Stimulated activated CD8-positive, alpha-beta memory T cell treated with anti-CD3 and anti-CD28 coated beads, Interleukin-7, amount 100 ng/mL, for 48 hours (primary cell): ENCODE measurements at places on chromosomes 11 and 22.

- DNase-seq: no peak
Measured at GRCh38 chr11:62538470-62539237, 8.0 kb downstream of the AHNAK start.

GRCh38 chr11:23725752-23726151 lies 771.1 kb upstream of the LUZP2 start:
- no peak for DNase-seq

DNA sequence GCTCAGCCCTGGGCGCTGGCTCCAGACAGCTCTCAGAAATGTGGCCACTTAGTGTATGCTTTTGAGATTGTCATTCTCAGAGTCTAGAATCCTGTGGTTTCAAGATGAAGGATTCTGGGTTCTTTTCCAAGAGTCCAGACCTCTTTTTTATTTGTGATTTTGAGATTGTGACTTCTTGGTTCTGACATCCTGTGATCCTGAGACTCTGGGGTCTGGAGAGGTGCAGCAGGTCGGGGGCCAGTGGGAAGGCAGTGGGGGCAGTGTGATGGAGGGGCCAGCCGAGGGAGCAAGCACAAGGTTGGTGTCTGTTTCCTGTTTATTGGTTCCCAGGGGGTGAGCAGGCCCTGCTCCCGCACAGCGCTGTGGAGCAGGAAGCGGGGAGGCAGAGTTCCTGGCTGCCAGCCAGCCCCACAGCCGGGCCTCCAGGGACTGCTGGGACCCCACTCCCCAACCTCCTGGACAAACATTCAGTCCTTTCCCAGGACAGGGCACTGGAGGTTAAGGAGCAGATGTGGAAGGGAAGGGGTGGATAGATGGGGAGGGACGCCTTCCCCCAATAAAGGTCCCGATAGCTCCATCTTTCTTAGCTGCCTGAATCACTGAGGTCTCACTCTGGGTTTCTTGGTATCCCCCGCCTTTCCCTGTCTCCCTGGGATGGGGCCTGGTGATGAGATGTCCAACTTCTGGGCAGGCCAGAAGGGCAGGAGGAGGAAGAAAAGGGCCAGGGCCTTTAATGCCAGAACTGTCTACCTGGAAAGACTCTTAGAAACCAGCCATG lies 13.7 kb downstream of the ARHGEF17 start:
- DNase-seq: no peak

DNA sequence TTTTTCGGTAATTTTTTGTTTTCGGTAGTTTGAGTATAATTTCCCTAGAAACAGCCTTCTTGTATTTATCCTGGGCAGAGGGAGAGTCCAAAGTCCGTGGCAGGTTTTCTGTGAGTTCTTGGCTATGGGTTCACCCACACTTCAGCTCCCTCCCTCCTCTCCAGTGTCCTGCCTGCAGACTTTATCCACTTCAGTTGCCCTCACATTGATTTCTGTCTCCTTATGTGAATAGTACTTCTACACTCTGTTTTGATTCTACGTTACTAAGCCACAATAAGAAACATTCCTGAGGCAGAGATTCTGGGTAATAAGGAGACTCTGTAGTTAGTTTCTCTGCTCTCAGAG lies 868.6 kb downstream of the METTL15 start:
- no peak for DNase-seq

DNA sequence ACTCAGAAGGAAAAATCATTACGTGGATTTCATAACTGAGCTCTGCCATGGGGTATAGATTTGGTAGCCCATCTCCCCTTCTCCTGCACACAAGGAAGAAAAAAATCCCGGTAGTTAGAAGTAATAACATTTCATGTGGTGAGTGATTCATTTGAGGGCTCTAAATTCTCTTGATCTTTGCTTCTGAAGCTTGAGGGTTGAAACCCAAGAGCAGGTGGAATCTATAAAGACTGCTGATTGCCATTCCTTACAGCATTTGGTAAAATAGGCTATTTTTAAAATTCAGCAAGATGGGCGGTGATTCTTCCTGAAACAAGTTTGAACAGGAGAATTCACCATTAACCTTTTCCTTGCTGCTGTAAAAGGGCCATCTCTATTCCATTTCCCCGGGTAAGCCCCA lies 266.1 kb downstream of the CADM1 start:
- DNase-seq: no peak

- no peak for DNase-seq
Measured at GRCh38 chr11:30760345-30760744, 174.2 kb upstream of the MPPED2 start.

DNA sequence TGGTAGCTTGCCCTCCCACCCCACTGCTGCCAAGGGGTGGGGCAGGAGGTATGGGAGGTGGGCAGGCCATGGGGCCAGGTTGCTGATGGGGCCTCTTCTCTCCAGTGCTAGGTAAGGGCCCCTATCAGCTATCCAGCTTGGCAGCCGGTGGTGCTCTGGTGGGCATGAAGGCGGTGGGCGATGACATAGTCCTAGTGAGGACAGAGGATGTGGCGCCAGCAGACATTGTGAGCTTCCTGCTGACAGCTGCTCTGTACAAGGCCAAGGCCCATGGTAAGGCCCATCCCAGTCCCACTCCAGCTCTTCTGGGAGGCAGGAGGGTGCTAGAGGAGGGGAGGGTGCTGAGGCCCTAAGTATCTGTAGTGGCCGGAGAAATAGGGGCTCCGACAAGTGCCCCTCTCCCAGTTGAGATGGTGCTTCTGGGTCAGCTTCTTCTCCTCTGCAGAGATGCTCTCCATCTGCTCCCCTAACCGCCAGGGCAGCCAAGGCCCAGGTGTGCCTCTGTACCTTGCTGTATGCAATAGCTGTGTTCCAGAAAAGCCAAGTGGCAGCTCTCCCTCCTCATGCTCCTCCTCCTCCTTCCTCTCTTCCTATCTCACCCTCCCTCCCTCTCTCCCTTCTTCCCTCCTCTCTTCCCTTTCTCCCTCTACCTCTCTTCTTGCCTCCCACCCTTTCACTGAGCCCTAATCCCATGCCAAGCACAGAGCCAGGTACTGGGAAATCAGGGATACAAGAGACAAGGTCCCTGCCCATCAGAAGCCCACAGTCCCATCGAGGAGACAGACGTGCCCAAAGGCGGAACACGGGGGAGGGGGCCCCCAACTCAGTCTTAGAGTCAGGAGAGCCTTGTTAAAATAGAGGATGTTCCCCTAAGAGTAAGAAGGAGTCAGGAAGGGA lies 55.3 kb downstream of the OTOG start:
- no peak for DNase-seq

- DNase-seq: no peak
Measured at GRCh38 chr11:116693593-116694348, 79.0 kb downstream of the BUD13 start.
